Bronchial smooth muscle cell (primary cell): ENCODE measurements at places on chromosomes 12 and 14. TPM values are rescaled to one million over a fixed set of nuclear protein-coding genes. Genes with fewer than 3 reads are reported as not detected.

The CLBA1 gene
- total RNA-seq, result 5.8 and 6.7 TPM in 2 replicates

The HEBP1 gene
- 18.5 and 18.8 TPM in 2 replicates for total RNA-seq

The FAM181A gene
- total RNA-seq, result not detected in 2 replicates

The CLEC6A gene
- not detected in 2 replicates for total RNA-seq

The SLC5A8 gene
- not detected in 2 replicates for total RNA-seq

The CPNE6 gene
- not detected in 2 replicates for total RNA-seq

The TXNDC16 gene
- 2.0 and 3.0 TPM in 2 replicates for total RNA-seq

The KRT79 gene
- total RNA-seq, result not detected in 2 replicates

The LRIG3 gene
- total RNA-seq, result 89.3 and 135 TPM in 2 replicates

The RFLNA gene
- 0.32 and 1.1 TPM in 2 replicates for total RNA-seq

The SRRM4 gene
- total RNA-seq, result under 0.01 TPM in 1 of 2 replicates, not detected in the other

The OR5AU1 gene
- total RNA-seq, result not detected in 2 replicates

The PRB3 gene
- total RNA-seq, result not detected in 2 replicates

The KCNH3 gene
- total RNA-seq, result 0.32 and 0.52 TPM in 2 replicates

The SMCO3 gene
- total RNA-seq, result 0.09 TPM in 1 of 2 replicates, not detected in the other

The PIP4P1 gene
- total RNA-seq, result 20.9 and 22.1 TPM in 2 replicates

The CD9 gene
- 283 and 455 TPM in 2 replicates for total RNA-seq

The TAS2R9 gene
- total RNA-seq, result 0.09 and 0.16 TPM in 2 replicates

The STAT2 gene
- total RNA-seq, result 276 and 289 TPM in 2 replicates

The RPL10L gene
- not detected in 2 replicates for total RNA-seq

The TMCC3 gene
- total RNA-seq, result 0.47 and 1.5 TPM in 2 replicates

The CCDC59 gene
- total RNA-seq, result 47.8 and 58.0 TPM in 2 replicates

The RD3L gene
- not detected in 2 replicates for total RNA-seq

The BCL11B gene
- total RNA-seq, result under 0.01 TPM in 2 replicates

The RIPK3 gene
- 2.5 and 6.2 TPM in 2 replicates for total RNA-seq

The GLIPR1L1 gene
- total RNA-seq, result not detected in 2 replicates

The KRT83 gene
- not detected in 2 replicates for total RNA-seq

The ACOT6 gene
- total RNA-seq, result not detected in 2 replicates

The FGF6 gene
- total RNA-seq, result not detected in 2 replicates

The TGFB3 gene
- 8.4 and 15.0 TPM in 2 replicates for total RNA-seq

The NEUROD4 gene
- not detected in 2 replicates for total RNA-seq

The ETV6 gene
- total RNA-seq, result 1.9 and 2.8 TPM in 2 replicates

The TMEM119 gene
- total RNA-seq, result 99.6 and 211 TPM in 2 replicates
